Mesothelial cell of epicardium (in vitro differentiated cells): ENCODE measurements at places on chromosomes 16 and 17.

GRCh38 chr16:51071326-51071725 lies 79.7 kb downstream of the SALL1 start:
- H3K4me3 ChIP-seq = no peak overlapping the region
- H3K36me3 ChIP-seq = no peaks in the 10 kb centered on the region
- no peak for DNase-seq
- H3K27ac ChIP-seq = no peak overlapping the region

DNA sequence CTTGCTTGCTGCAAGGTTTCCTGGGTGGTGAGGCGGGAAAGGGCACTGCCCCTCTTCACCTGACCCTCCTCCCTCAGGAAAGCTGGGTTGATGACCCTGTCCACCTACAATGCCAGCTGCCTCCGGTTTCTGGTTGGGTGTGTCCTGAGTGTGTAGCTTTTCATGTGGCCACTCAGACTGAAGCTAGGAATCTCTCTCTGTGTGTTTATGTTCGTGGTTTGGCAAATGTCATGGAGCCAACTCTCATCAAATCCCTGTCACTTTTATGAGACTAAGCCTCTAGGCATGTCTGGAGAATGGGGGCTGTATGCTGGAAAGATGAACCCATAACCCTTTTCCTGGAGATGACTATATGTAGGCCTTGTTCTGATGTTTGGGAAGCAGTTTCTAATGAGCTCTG lies 17.1 kb downstream of the PLEKHG4 start:
- no peak for DNase-seq
- H3K36me3 ChIP-seq = no peaks in the 10 kb centered on the region
- H3K4me3 ChIP-seq = no peak overlapping the region

- no peaks in the 10 kb centered on the region for H3K4me1 ChIP-seq
- H3K27me3 ChIP-seq = no peaks in the 10 kb centered on the region
- no peak overlapping the region for H3K4me3 ChIP-seq
- peaks cover 11% of the 10 kb centered on the region for H3K36me3 ChIP-seq
These were observed 16.1 kb upstream of the GFAP start for GRCh38 chr17:44931376-44931775.

GRCh38 chr17:4764595-4764994 lies 7.1 kb upstream of the TM4SF5 start:
- no peaks in the 10 kb centered on the region for H3K4me1 ChIP-seq
- H3K27ac ChIP-seq = no peak overlapping the region
- no peak for DNase-seq
- H3K4me3 ChIP-seq = no peak overlapping the region
- no peaks in the 10 kb centered on the region for H3K36me3 ChIP-seq
